ENCODE measurements at places on chromosomes 13 and 19. TPM values are rescaled to one million over a fixed set of nuclear protein-coding genes. Genes with fewer than 3 reads are reported as not detected.

DNA sequence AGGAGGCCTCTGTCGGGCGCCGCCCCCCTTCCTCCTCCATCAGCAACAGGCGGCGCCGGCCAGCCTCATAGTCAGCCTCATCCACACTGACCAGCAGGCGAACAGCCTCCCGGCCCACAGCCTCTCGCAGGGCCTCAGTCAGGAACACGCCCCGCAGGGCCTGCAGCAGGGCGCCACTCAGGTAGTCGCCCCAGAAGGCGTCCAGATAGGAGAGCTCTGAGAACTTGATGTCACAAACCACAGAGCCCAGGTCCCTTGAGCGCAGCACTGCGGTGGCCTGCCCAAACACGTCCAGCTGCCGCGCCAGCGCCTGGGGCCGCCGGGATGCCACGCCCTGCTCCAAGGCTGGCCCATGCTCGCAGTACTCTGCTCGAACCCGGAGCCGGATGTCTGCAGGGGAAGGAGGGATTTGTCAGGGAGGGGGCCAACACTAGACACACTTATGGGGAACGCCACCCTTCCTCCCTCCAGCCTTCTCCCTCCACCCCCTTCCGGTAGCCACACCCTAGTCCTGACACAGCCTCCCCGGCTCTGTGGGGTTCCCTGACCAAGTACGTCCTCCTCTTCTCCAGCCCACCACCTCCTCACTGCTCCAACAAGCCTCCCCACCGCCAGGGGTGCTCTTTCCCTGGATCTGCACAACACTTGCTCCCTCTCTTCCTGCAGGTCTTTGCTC, 17.9 kb downstream of the DEDD2 start:
- peak overlapping the region; percentile 49 for H3K4me3 ChIP-seq
- H3K27me3 ChIP-seq, result no peaks in the 10 kb centered on the region
- peak overlapping the region; percentile 92 for H3K27ac ChIP-seq

DNA sequence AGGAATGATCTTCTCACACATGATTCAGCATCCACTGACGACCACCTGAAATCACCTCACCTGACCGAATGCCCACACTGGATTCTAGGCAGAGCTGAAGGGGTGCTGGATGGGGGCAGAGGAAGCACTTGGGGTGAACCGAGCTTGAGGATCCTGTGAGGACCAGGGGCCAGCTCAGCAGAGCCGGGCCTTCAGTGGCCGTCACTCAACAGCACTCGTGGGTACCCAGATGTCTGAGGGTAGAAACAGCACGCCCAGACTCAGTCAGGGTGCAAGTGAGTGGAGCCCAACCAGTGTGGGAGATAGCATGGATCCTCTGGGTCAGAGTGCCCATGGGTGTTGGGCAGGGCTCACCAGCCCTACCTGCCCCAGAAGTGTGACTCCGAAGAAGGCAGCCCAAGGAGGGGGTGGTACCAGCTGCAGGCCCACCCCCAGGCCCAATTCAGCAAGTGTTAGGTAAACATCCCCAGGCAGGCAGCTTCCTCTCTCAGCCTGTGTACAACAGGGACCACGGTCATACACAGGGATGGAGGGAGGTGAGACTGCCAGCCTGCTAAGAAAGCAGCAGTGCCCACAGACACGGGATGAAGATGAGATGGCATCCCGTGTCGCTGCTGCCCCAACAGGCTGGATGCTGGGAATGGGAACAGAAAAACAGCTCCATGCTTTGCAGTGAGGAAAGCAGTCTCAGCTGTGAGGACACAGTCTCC, 16.6 kb downstream of the GJA3 start:
- no peak overlapping the region for H3K4me3 ChIP-seq
- H3K36me3 ChIP-seq, result no peaks in the 10 kb centered on the region
- no peak for DNase-seq
- H3K27me3 ChIP-seq, result peaks cover 37% of the 10 kb centered on the region
- H3K27ac ChIP-seq, result no peak overlapping the region
- no peaks in the 10 kb centered on the region for H3K4me1 ChIP-seq

DNA sequence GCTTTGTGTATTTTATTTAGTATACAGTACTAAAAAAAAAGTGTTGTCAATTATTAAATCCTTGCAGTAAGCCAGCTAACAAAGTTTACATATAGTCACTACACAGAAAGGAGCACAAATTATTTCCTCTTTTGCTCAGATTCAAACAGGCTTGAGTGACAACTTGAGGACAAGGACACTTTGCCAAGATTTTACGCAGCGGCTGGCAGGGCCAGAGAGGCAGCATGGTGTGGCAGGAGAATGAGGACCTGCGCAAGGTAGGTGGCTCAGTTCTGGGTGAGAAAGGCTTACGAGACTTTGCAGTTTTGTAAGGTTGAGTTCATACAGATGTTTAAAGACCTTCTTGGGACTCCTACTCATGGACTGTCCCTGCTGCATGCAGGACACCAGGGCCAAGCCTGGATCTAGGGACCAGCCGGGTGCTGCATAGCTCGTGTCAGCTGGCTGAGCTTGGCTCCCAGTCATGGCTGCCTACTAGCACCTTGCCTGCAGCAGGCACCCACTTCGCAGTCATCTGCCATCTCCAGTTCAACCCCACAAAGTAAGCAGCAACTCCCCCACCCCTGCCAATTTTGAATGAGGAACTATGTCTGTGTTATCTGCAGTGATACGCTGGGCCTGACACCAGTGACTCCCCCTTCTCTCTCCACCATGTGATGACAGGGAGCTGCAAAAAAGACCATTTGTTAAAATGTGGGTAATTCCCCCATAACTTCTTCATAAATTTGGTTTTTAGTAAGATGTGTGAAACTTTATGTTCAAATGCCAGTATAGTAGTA, 3.7 kb upstream of the TUBA3C start:
- DNase-seq, result no peak
- no peaks in the 10 kb centered on the region for H3K36me3 ChIP-seq
- no peak overlapping the region for H3K4me3 ChIP-seq
- H3K4me1 ChIP-seq, result no peaks in the 10 kb centered on the region

DNA sequence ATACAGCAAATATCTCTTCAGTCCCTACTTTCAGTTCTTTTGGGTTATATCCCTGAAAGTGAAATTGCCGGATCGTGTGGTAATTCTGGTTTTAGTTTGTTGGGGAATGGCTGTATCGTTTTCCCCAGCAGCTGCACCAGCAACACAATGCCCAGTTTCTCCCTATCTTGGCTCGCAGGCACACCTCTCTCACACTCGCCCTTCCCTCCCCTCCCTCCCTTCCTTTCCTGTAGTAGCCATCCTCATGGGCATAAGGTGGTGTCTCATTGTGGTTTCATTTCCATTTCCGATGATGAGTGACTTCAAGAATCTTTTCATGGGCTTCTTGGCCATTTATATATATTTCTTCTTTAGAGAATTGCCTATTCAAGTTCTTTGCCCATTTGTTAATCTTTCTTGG, 8.6 kb upstream of the GPR18 start:
- no peak for DNase-seq
- H3K27me3 ChIP-seq, result no peaks in the 10 kb centered on the region
- H3K4me1 ChIP-seq, result no peaks in the 10 kb centered on the region
- no peak overlapping the region for H3K4me3 ChIP-seq

DNA sequence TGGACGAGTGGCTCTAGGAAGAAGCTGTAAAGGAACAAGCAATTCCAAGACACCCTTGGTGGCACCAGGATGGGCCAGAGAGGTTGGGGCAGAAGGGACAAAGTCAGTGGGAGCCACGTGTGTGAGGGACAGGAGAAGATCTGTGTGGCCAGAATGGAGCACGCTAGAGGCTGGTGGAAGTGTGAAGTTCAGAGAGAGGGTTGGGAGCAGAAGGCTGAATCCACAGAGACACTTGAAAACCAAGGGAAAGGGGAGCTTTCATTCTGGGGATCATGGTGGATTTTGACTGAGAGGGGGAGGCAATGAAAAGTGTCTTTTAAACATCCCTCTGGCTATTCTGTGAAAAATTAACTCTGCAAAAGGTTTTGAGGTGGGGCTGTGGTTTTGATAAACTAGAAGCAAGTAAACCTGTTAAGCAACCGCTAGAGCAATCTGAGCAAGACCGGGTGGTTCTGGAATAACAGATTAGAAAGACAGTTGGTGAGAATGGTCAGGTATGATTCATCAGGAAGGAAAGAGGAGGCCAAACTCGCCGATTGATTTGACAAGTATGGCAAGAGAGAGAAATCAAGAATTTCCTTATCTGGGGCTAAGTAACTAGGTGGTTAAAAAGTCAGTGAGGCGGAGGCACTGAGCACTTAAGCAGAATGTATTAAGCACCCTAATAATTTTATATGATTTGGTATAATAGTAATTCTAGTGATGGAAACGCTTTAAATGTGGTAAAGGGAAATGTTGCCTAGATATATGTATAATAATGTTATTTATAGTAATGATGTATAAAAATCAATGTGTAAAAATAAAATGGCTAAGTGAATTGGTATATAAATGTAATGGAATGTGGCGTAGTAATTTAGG, 140.0 kb downstream of the MYO16 start:
- H3K36me3 ChIP-seq, result no peaks in the 10 kb centered on the region
- no peaks in the 10 kb centered on the region for H3K4me1 ChIP-seq
- H3K27me3 ChIP-seq, result no peaks in the 10 kb centered on the region
- H3K27ac ChIP-seq, result no peak overlapping the region

GRCh38 chr13:98246538-98247172, 69.6 kb upstream of the RNF113B start:
- DNase-seq, result no peak
- H3K4me1 ChIP-seq, result no peaks in the 10 kb centered on the region
- no peaks in the 10 kb centered on the region for H3K36me3 ChIP-seq

Gene OR7A5
- polyA plus RNA-seq, result 0.16 TPM

Gene SNAPC2
- 16.0 TPM for polyA plus RNA-seq

All from thymus (tissue), 14 donors.